ENCODE measurements at places on chromosomes 7 and 10.

GRCh38 chr7:98670186-98670585, 53.1 kb downstream of the NPTX2 start:
- no peak for DNase-seq

DNA sequence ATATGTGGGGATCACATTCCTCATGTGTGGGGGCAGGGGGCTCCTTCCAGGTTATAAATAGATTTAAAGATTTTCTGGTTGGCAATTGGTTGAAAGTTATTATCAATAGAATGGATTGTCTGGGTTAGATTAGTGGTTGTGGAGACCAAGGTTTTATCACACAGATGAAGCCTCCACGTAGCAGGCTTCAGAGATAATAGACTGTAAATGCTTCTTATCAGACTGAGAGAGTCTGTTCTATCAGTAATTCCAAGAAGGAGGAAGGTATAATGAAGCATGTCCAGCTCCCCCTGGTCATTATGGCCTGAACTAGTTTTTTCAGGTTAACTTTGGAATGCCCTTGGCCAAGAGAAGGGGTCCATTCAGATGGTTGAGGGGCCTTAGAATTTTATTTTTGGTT, 117.7 kb upstream of the FGFR2 start:
- no peak for DNase-seq

- DNase-seq: no peak
These were observed 5.0 kb upstream of the TASOR2 start for GRCh38 chr10:5679606-5680005.

GRCh38 chr7:68176974-68177373, 1180.3 kb downstream of the TYW1 start:
- DNase-seq: peak; percentile 45

DNA sequence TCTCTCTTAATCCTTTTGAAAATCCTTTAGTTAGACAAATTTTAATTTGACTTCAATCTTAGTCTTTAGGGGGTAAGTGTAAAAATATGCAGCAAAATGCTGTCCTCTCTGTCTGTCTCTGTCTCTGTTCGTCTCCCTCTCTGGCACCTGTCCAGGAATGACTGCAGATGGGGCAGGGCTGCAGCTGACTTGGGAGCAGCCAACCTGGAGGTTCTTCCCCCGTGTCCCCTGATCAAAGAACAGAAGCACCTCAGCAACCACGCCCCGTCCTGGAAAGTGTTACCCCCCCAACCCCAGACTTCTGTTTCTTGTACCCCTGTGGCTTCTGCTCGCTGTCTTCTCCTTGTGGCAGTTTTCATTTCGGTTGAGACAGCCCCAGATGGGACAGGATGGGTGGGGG, 141.6 kb upstream of the NPS start:
- DNase-seq: no peak

DNA sequence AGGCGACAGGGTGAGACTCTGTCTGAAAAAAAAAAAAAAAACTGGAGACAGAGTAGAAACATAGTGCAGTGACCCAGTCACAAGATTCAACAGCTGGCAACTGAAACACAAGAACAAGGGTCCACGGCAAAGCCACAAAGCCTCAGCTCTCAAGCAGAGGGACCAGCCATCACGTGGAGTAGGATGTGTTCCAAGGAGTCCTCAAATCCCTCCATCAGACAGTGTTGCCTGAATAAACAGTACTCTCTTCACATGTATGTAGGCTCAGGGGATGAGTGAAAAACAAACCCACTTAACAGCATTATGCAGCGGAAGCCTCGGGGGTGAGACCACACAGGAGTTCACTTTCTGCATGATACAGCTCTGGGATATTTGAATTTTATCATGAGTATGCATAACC, 62.0 kb downstream of the SLIT1 start:
- no peak for DNase-seq

GRCh38 chr7:18872344-18872743, 245.1 kb downstream of the TWIST1 start:
- DNase-seq: no peak

- DNase-seq: no peak
These were observed 580 bp downstream of the ZNF775 start for GRCh38 chr7:150379441-150380379.

GRCh38 chr7:46115410-46115809, 194.3 kb upstream of the IGFBP3 start:
- no peak for DNase-seq

DNA sequence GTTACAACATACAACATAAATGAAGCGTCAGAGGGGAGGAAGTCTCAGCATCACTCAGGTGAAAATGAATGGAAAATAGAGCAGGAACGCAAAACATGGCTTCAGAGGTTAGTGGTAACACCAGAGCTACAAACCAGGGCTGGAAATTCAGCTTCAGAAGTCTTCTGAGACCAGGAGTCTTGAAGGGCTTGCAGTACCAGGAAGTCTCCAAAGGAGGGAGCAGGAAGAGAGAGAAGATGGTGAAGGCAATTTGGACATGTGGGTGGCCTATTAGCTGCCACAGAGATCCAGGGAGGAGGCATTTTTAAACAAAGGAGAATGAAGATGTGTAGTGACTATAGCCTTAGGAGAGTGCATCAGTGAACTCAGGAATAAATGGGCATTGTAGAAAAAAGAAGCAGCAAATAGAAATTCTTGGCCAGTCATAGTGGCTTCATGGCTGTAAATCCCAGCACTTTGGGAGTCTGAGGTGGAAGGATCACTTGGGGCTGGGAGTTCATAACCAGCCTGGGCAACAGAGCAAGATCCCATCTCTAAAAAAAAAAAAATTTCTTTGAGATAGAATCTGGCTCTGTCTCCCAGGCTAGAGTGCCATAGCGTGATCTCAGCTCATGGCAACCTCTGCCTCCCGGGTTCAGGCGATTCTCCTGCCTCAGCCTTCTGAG, 9.3 kb upstream of the TET1 start:
- DNase-seq: peak; percentile 44

- no peak for DNase-seq
These were observed 227.7 kb downstream of the ADAM12 start for GRCh38 chr10:126160571-126160970.

- no peak for DNase-seq
These were observed 55.4 kb downstream of the MKI67 start for GRCh38 chr10:128070721-128071416.

DNA sequence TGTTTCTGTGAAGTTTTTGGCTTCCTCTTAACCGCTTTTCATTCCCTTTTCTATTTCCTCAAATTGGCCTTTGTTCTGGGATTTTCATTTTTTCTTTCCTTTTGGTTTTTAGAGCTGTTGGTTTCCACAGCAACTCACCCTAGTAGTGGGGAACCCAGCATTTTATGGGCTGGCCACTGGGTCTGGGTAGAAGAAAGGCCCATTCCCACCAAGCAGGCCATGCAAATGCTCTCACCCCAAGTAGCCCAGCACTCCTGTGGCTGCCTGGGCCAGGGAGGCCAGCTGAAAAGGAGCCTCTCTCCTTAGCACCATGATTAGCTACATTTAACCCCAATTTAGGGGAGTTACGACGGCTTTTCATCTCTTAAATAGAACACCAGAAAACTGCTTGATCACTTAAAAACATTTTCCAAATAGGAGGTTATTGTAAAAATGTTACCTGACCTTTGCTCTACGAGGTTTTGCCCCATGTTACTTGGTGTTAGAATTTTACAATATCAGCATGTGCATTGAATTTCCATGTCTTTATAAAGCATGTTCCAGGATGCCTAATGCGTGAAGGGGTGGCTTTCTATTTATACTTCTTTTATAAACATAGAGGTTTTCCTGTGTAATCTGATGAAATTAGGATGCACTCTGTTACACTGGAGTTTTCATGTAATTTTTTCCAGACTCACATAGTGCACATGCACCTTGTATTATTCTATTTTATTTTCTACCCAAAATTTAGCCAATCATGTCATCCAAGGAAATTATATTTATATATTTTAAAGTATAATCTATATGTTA, 75.4 kb downstream of the FAM171A1 start:
- no peak for DNase-seq

GRCh38 chr7:47967123-47967522, 12.3 kb downstream of the HUS1 start:
- DNase-seq: no peak

- DNase-seq: no peak
These were observed 26.6 kb upstream of the ASCC1 start for GRCh38 chr10:72242675-72243074.

DNA sequence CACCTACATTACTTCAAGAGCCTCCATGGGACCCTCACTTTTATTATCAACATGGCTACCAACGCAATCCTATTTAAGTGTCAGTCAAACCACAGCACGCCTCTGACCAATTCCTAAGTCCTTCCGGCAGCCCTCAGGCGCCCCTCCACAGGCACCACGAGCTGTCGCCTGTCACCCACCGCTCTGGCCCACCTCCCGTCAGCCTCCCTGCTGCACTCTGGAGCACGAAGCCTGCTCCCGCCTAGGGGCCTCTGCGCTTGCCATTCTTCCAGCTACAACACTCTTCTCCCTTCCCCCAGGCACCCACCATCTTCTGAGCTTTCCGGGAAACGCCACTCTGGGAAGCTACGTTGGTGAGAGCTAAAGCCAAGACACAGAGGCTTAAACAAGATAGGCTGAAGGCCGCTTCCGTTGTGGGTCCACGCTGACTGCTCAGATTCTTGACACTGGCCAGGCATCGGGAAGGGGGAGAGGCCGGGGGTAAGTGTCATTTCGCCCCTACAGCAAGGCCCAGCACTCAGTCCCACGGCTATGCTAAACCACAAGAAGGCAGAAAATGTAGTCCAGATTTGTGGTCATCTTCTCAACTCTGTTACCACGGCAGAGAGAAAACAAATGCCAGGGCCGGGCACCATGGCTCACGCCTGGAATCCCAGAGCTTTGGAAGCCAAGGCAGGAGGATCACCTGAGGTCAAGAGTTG, 56.7 kb downstream of the GNA12 start:
- DNase-seq: no peak

DNA sequence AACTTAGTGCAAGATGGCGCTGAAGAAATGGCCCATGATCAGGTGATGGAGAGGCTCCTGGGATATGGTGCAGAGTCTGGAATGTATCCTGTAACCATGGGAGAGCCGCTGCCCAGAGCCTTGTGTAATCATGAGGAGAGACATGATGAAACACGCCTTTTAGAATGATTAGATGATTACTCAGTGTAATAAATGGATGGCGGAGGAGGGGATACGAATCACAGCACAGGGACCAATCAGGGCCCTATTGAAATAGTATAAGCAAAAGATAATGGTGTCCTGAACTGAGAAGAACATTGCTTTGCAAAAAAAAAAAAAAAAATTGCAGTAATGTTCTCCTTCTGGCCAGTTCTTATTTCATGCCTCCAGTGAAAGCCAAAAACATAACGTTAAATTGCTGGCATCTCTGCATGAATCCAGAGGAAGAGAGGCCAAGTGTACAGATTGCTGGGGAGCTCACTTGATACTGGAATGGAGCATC, 668.5 kb upstream of the AUTS2 start:
- peak; percentile 63 for DNase-seq

GRCh38 chr7:47304727-47305719, 276.9 kb downstream of the TNS3 start:
- no peak for DNase-seq

DNA sequence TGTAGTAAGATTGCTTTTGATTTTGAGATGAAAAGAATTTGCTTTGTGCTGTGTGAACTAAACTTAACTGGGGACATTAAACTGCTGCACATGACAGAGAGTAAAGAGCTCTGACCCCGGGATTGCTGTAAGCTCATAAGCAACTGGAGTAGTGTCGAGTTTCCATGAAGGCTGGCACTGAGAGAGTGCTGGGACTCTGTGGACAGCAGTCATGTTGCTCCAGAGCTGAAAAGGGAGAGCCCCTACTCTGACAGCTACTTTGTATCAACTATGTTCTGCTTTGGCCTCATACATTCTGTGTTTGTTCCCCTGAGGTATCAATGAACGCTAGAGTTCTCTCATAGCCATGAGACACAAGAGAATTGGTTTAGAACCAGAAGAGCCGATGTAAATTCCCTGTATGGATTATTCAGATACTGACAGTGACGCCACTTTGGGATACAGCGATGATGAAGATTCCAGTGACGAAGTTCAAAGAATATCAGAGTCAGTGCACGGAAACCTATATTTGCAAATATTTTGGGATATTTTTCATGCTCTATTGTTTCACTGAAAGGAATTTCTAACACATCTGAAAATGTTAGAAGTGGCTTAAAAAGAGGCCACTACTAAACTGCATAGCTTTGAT, 185.9 kb upstream of the DKK1 start:
- no peak for DNase-seq

DNA sequence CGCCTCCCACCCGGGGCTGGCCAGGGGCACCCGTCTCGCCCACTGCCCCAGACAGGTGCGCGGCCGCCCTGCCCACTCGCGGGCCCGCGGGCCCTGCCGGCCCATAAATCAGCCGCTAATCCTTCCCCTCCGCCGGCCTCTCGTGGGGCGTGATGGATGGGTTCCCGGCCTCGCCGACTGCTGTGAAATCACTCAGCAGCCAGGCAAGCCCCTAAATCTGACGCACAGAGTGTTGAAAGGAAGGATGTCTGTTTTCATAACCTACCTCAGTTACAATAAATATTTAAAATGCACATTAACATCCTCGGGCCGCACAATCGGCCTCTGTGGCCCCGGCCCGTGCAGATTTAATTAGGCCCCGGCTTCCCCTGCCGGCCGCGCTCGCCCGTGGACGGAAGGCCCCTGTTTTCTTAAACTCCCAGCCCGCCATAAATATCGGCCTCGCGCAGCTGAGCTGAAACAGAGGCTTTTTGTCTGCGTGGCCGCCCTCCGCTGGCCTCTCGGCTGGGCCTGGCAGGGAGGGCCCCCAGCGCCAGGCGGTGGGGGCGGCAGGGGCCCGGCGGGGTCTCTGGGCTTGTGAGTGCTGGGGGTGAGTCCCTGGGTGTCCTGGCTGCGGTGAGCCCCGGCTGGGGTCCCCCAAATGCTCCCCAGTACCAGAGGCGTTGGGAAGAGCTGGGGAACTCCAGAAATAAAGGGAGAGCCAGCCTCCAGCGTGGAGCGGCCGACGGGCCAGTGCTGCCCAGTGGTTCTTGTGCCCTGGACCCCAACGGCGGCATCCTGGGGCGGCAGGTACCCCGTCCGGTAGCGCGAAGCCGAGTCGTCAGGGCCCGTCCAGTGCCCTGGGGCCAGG, 90.7 kb downstream of the UNCX start:
- DNase-seq: no peak

DNA sequence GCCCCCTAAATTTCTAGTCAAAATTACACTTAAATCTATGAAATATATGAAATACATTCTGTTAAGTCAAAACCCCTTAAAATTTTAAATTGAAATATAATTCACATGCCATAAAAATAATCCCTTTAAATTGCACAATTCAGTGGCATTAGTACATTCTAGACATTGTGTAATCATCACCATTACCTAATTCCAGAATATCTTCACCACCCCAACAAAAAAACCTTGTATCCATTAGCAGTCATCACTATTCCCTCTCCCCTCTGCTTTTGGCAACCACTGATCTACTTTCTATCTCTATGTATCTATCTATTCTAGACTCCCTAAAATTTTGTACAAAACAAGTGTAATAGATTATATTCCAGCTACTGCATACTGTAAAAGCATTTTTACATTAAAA, 261.2 kb downstream of the GLI3 start:
- no peak for DNase-seq

GRCh38 chr10:98453729-98454128, 7.0 kb upstream of the HPS1 start:
- DNase-seq: no peak
